ENCODE measurements at places on chromosomes 16 and 17. TPM values are rescaled to one million over a fixed set of nuclear protein-coding genes. Genes with fewer than 3 reads are reported as not detected.

Gene SECTM1
- 0.49 TPM for total RNA-seq

Gene RAP1GAP2
- 1.4 TPM for total RNA-seq

Gene CRHR1
- not detected for total RNA-seq

Gene NUBP1
- total RNA-seq, result 43.5 TPM

Gene NLGN2
- 6.6 TPM for total RNA-seq

Gene LPO
- total RNA-seq, result not detected

Gene HAP1
- 0.13 TPM for total RNA-seq

Gene OTOP3
- total RNA-seq, result not detected

Gene WNT3
- not detected for total RNA-seq

Gene ARL5C
- total RNA-seq, result not detected

Gene ZNF213
- 10.4 TPM for total RNA-seq

Gene PPM1E
- total RNA-seq, result not detected

- H3K4me1 ChIP-seq, result no peaks in the 10 kb centered on the region
- no peak overlapping the region for H3K4me3 ChIP-seq
- no peak for DNase-seq
- H3K36me3 ChIP-seq, result no peaks in the 10 kb centered on the region
- H3K27ac ChIP-seq, result no peak overlapping the region
These were observed 142.4 kb upstream of the SOX9 start for GRCh38 chr17:71978435-71978834.

DNA sequence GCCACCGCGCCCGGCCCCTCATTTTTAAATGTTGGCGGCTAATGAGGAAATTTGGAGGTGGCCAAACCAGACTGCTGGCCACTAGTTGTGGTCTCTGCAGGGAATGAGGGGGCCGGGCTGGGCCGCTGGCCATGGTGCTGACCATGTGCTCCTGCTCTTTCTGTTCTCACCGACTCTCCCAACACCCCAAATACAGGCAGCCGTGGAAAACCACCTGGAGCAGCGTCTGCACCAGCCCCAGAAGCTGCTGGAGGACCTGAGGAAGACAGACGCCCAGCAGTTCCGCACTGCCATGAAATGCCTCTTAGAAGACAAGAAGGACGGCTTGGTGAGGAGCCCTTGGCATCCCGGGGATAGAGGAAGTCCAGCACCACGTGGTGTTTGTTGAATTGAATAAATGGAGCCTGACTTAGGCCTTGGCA is 21.3 kb downstream of the OTOA start:
- no peak for DNase-seq
- no peak overlapping the region for H3K4me3 ChIP-seq
- H3K27me3 ChIP-seq, result no peaks in the 10 kb centered on the region
- no peak overlapping the region for H3K27ac ChIP-seq
- H3K36me3 ChIP-seq, result no peaks in the 10 kb centered on the region
- no peaks in the 10 kb centered on the region for H3K4me1 ChIP-seq

DNA sequence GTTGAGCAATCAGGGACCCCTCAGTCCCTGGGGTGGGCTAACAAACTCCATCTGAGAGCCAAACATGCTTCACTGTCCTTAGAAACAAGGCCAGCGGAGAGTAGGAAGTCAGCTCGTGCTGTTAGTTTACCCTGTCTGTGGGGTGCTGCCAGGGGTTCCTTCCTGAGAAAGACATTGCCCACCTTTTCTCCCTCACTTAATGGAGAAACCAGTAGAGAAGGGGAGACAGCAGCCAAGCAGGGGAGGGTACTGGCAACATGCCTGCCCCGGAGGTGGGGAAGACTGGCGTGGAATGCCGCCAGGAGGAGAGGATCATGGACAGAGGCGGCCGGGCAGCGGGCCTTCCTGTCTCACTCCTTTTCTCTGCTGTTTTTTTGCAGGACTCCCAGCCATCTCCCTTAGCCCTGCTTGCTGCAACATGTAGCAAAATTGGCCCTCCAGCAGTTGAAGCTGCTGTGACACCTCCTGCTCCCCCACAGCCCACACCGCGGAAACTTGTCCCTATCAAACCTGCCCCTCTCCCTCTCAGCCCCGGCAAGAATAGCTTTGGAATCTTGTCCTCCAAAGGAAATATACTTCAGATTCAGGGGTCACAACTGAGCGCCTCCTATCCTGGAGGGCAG is 19.9 kb downstream of the SP2 start:
- no peak overlapping the region for H3K27ac ChIP-seq
- no peaks in the 10 kb centered on the region for H3K27me3 ChIP-seq
- H3K4me3 ChIP-seq, result no peak overlapping the region
- no peaks in the 10 kb centered on the region for H3K4me1 ChIP-seq

- H3K4me1 ChIP-seq, result peaks cover 11% of the 10 kb centered on the region
- no peaks in the 10 kb centered on the region for H3K27me3 ChIP-seq
- H3K4me3 ChIP-seq, result no peak overlapping the region
- no peak overlapping the region for H3K27ac ChIP-seq
- H3K36me3 ChIP-seq, result no peaks in the 10 kb centered on the region
These were observed 15.6 kb downstream of the RPH3AL start for GRCh38 chr17:337022-337420.

- no peaks in the 10 kb centered on the region for H3K4me1 ChIP-seq
- H3K36me3 ChIP-seq, result no peaks in the 10 kb centered on the region
- no peaks in the 10 kb centered on the region for H3K27me3 ChIP-seq
- no peak overlapping the region for H3K4me3 ChIP-seq
These were observed 118.8 kb downstream of the C16orf95 start for GRCh38 chr16:87198328-87198832.

DNA sequence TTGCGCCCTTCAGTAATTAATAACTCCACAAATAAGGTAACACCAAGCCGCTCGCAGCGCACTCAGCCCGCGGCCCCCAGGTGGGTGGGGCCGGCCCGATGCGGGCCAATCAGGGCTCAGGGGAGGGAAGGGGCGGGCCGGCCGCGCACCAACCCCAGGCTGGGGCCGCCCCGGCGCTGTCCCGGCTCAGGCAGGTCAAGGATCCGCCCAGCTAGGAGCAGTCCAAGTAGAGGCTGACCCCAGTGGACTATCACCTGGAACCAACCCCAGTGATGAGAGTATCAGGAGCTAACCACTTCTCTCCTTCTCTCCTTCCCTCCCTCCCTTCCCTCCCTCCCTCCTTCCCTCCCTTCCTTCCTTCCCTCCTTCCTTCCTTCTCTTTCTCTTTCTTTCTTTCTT is 110.8 kb downstream of the C16orf78 start:
- H3K4me3 ChIP-seq, result no peak overlapping the region
- H3K4me1 ChIP-seq, result peaks cover 5% of the 10 kb centered on the region
- H3K27me3 ChIP-seq, result no peaks in the 10 kb centered on the region
- no peaks in the 10 kb centered on the region for H3K36me3 ChIP-seq

GRCh38 chr17:10099051-10099571 is 99.3 kb downstream of the GAS7 start:
- H3K36me3 ChIP-seq, result no peaks in the 10 kb centered on the region
- no peak overlapping the region for H3K27ac ChIP-seq
- no peaks in the 10 kb centered on the region for H3K4me1 ChIP-seq

DNA sequence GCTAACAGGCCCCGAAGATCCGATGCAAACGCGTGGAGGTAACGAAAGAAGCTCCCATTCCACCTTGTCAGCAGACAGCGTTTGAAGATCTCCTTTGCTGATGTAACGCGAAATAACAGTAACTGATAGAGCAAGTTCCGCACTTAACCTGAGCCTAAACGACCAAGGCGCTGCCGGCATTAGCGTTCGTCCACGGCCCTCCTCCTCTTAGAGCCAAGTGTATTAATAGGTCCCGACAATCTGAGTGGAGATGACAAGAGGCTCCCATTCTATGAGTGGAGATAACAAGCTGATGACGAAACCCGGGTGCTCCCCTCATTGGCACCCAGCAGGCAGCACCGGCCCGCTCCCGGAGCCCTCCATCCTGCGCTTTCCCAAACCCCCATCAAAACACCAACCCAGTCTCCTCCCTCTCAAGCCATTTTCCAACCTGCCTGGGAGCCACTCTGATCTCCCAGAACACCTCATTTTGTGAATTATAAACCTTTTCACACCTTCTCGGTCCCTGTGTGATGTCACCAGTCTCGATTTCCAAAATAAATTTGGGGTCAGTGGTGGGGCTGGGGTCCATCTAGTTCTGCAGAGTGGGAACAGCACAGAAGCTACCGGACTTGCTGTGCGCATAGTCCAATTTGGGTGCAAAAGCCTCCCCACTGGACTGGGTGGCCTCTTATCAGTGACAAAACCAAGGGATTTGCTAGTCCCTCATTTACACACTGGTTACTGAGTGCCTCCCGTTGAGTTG is 35.4 kb upstream of the ARL4D start:
- no peaks in the 10 kb centered on the region for H3K27me3 ChIP-seq
- H3K4me1 ChIP-seq, result peaks cover 26% of the 10 kb centered on the region
- no peak overlapping the region for H3K4me3 ChIP-seq
- DNase-seq, result no peak
- no peak overlapping the region for H3K27ac ChIP-seq
- H3K36me3 ChIP-seq, result no peaks in the 10 kb centered on the region

DNA sequence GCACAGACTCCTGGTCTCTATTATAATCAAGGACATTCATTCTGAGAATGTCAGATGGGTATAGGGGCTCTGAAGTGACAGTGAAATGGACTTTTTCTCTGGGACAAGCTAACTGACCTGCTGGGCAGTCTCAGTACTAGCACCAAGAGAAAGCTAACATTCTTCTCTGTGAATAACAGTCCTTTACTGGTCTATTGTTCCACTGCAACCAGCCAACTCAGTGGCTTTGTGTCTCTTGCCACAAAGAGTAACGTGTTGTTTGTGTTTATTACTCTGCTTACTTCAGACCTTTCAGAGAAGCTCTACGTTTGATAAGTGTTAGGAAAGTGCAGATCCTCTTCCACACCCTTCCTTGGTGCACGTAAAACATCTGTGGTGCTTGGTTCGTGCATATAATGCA is 61.5 kb upstream of the BCAR1 start:
- no peaks in the 10 kb centered on the region for H3K27me3 ChIP-seq
- H3K36me3 ChIP-seq, result no peaks in the 10 kb centered on the region
- no peak overlapping the region for H3K4me3 ChIP-seq
- no peaks in the 10 kb centered on the region for H3K4me1 ChIP-seq
- no peak overlapping the region for H3K27ac ChIP-seq

- no peak for DNase-seq
- H3K27ac ChIP-seq, result no peak overlapping the region
- no peaks in the 10 kb centered on the region for H3K27me3 ChIP-seq
- no peak overlapping the region for H3K4me3 ChIP-seq
- H3K36me3 ChIP-seq, result no peaks in the 10 kb centered on the region
- H3K4me1 ChIP-seq, result no peaks in the 10 kb centered on the region
These were observed 24.7 kb downstream of the SOX9 start for GRCh38 chr17:72145562-72145961.

- H3K27ac ChIP-seq, result no peak overlapping the region
- DNase-seq, result no peak
- no peaks in the 10 kb centered on the region for H3K4me1 ChIP-seq
- no peak overlapping the region for H3K4me3 ChIP-seq
- no peaks in the 10 kb centered on the region for H3K36me3 ChIP-seq
These were observed 3.1 kb upstream of the TEX19 start for GRCh38 chr17:82355770-82356427.

DNA sequence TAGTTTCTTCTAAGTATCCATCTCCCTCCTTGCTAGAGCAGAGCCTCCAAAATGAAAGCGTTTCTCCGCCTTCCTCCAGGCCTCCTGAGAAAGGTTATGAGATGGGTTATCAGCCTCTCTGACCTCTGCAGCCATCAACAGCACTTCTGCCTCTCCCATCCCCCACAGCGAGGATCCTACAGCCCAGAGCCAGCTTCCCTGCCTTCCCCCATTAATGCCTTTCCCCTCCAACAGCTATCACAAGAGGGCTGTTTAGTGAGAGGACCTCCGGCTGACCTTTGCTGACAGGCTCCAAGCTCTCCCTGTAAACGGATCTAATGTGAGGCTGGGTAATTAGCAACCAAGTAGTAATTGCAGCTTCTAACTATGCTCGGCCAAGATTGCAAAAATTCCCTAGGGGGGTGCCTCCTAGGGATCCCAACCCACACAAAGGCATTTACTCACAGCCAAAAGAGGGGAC is 55.8 kb downstream of the ZFHX3 start:
- no peaks in the 10 kb centered on the region for H3K36me3 ChIP-seq
- no peak overlapping the region for H3K4me3 ChIP-seq
- no peaks in the 10 kb centered on the region for H3K27me3 ChIP-seq

GRCh38 chr16:80875616-80876015 is 71.2 kb upstream of the CDYL2 start:
- no peaks in the 10 kb centered on the region for H3K4me1 ChIP-seq
- DNase-seq, result no peak
- no peaks in the 10 kb centered on the region for H3K27me3 ChIP-seq
- H3K36me3 ChIP-seq, result no peaks in the 10 kb centered on the region
- no peak overlapping the region for H3K27ac ChIP-seq
- no peak overlapping the region for H3K4me3 ChIP-seq

DNA sequence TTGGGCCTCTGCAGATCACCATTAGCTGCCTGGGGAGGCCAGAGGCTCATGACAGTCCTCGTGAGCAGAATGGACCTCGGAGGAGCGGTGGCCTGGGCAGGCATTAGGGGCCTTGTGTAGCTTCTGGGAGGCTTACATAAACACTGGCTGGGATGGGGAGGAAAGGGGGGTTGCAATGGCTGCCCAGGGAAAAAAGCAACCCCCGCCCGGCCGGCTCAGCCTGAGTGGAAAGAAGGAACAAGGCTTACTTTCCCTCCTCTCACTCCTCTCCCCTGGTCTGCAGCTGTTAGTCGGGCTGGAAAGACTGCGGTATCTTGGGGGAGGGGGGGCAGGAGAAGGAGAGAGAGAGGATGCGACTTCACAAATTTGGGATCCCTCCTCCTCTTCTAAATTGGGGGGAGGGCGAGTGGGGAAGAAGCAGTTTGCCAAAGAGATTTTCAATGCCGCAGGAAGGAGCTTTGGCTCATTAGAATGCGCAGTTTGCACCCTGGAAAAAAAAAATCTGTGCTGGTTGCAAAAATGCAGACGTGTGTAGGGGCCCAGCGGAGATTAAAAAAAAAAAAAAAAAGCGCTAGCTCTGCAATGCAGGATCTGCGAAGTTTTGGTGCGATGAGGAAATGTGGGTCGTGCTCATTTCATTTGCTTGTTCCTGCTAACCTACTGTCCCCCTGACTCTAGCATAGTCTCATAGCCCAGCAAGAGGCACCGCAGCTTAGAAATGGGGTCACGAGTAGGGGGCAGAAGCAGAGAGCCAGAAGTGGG is 6.6 kb upstream of the NR1D1 start:
- H3K36me3 ChIP-seq, result no peaks in the 10 kb centered on the region
- DNase-seq, result no peak
- H3K4me3 ChIP-seq, result peak overlapping the region; percentile 32

GRCh38 chr16:80526418-80527061 is 14.3 kb upstream of the DYNLRB2 start:
- no peak overlapping the region for H3K4me3 ChIP-seq
- no peaks in the 10 kb centered on the region for H3K36me3 ChIP-seq
- H3K4me1 ChIP-seq, result peaks cover 4% of the 10 kb centered on the region
- DNase-seq, result peak; percentile 46
- no peaks in the 10 kb centered on the region for H3K27me3 ChIP-seq
- no peak overlapping the region for H3K27ac ChIP-seq

GRCh38 chr17:20920815-20921199 is 122.0 kb downstream of the USP22 start:
- DNase-seq, result no peak
- H3K4me3 ChIP-seq, result no peak overlapping the region
- H3K27me3 ChIP-seq, result no peaks in the 10 kb centered on the region
- no peaks in the 10 kb centered on the region for H3K36me3 ChIP-seq
- H3K27ac ChIP-seq, result no peak overlapping the region

Data from CD8-positive, alpha-beta memory T cell (primary cell).